NAMALWA (cell line): ENCODE measurements at places on chromosomes 3 and 15.

GRCh38 chr3:186108106-186108940, 566 bp downstream of the ETV5 start:
- DNase-seq = no peak

DNA sequence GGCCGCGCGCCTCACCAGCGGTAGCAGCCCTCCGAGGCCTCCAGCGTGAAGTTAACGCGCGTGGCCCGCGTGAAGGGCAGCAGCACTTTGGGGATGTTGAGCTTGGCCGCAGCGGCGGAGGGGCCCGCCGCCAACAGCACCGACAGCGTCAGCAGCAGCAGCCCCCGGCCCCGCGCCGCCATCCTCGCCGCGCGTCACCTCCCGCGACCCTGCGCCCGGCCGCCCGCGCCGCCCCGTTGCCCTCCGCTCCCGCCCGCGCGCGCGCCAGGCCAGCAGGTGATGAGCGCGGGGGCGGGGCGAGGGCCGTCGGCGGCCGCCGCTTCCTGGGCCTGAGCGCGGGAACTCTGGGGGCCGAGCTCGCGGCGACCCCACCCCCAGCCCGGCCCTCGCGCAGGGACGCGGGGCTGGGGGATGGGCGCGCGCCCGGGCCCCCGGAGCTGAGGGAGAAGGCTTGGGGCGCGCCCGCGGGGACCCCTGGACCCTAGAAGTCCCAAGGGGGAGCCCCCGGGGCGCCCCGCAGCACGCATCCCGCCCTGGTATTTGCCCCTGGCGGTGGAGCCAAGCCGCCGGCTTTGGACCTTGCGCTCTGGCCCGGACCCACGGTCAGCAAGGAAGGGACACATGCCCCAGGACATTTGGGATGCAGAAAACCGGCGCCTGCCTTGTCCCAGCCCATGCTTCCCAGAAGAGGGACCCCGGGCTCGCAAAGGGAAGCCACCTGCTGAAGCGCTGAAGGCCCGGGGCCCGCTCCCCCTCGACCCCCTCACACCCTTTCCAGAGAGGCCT, at the start of gene NUP210:
Gene NUP210 (minus strand): TSS at position 278 of the 786 bp plus-strand sequence. CDS start 96 bp downstream, at position 182.
- peak; percentile 75 for DNase-seq

DNA sequence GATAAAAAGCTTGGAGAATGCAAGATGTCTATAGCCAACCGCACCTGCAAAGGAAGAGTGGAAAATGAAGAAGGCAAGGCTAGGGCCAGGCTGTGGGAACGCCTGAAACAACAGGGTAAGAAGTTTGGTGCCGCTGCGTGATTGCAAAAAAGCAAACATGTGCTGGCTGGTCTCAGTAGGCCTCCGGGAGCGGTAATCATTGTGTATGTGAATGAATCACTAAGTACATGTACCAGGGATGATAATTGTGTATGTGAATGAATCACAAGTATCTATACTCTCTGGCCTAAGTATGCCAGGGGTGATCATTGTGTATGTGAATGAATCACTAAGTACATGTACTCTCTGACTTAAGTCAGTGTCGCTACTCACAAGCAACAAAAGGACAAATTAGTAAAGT, 40.3 kb upstream of the PARL start:
- no peak for DNase-seq

DNA sequence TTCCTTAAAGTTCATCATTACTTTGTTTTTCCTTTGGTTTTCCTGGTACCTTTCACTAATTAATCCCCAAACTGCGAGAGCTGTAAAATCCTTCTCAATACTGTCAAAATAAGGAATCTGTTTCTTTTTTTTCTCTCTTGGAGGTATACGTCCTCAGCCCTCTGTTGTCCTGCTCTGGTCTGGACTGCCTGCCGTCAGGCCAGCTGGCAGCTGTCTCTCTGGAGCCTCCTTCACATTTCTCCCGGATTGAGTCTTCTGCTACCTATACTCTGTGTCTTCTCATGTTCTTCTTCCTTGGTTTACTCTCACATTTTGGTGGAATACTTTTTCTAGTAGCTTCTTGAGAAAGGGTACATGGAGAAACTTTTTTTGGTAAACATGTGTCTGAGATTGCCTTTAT, 13.8 kb downstream of the TATDN2 start:
- no peak for DNase-seq

DNA sequence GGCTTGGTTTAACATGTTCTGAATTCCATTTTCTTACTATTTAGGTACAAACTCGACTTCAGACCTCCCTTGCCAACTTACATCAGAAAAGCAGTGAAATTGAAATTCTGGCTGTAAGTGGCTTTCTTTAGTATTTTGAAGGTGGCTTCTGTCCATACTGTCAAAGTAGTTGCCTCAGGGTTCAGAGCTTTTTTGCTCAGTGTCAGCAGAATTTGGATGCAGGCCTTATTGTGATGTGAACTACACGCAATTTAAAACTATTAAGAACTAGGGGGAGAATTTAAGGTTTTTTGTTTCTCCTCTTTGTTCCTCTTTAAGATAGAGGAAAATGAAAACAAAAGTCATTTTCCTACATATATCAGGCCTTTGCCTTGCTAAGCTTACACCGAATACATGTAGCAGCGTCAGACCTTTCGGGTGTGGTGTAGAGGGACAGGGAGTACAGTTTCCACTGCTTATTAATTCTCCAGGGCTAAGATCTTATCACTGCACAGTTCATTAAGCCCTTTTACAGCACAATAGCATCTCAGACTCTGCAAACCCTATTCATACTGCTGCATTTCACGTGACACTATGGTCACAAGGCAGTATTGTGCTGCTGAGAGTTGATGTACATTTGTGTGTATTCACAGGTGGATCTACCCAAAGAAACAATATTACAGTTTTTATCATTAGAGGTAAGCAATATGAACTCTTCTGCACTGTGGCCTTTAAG, 6.7 kb downstream of the SRP14 start:
- no peak for DNase-seq

- no peak for DNase-seq
These were observed 56.6 kb upstream of the CTDSPL2 start for GRCh38 chr15:44370830-44371229.
